Ascending aorta (tissue), 2 donors: ENCODE measurements at places on chromosomes 13 and 19.

DNA sequence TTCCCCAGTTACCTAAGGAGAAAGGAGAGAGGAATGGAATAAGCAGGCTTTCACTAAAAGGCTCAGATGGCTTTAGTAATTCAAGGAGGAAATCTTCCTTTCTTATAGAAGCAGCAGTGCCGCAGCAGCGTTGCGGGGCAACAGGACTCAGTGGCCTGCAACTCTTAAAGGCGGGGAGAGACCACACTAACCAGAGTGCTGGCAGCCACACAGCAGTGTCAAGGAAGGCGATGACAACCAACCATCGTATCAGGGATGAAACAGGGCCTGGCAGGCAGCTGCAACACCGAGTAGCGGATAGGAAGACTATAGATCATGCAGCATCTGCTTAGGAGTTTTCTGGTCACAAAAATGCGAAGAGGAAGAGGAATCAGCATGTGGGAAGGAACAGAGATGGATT is 106.0 kb downstream of the ERCC5 start:
- H3K4me1 ChIP-seq = no peaks in the 10 kb centered on the region
- no peaks in the 10 kb centered on the region for H3K36me3 ChIP-seq
- DNase-seq = no peak
- H3K4me3 ChIP-seq = no peak overlapping the region

- no peak overlapping the region for H3K27ac ChIP-seq
- H3K4me3 ChIP-seq = no peak overlapping the region
- no peaks in the 10 kb centered on the region for H3K36me3 ChIP-seq
- H3K4me1 ChIP-seq = no peaks in the 10 kb centered on the region
Measured at GRCh38 chr13:63643543-63643942, 2227.9 kb upstream of the PCDH20 start.

- DNase-seq = peak; percentile 88
- peaks cover 28% of the 10 kb centered on the region for H3K4me1 ChIP-seq
- H3K4me3 ChIP-seq = peak overlapping the region; percentile 86
Measured at GRCh38 chr19:18292810-18293641, 11.6 kb upstream of the JUND start.

DNA sequence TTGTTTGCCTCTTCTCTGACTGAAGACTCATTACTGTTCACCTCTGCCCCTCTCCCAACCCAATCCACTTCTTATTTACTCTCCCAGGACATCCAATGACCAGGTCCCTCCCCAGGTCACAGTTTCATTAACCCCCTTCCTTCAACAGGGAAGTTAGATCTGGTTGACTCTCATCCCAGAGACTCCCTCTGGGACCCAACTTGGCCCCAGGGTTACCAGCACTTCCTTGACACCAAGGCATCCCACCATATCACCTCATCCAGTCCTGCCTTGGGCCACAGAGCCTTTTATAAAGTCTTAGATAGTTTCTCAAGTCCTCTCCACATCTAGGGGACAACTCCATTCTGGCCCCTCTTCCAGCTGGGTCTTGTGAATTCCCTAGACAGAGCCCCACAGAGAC is 470.6 kb upstream of the TSHZ3 start:
- DNase-seq = no peak
- no peaks in the 10 kb centered on the region for H3K27me3 ChIP-seq
- H3K4me1 ChIP-seq = no peaks in the 10 kb centered on the region
- H3K27ac ChIP-seq = no peak overlapping the region

GRCh38 chr13:34044660-34045080 is 226.7 kb downstream of the RFC3 start:
- H3K4me3 ChIP-seq = no peak overlapping the region
- H3K4me1 ChIP-seq = no peaks in the 10 kb centered on the region
- no peak overlapping the region for H3K27ac ChIP-seq

DNA sequence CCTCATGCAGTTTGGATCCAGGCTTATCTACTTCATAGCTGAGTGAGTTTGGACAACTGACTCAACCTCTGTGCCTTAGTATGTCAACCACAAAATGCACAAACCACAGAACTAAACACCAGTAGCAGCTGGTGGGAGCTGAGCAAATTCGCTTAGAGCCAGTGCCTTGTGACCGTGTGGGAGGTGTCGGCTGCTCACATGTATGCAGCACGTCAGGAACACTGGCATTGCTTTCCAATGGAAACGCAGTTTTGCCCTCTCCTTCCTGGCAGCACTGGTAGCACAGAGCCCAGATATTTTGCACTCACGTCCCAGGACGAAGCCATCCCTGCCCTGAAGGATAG is 8.3 kb upstream of the NTN5 start:
- no peak overlapping the region for H3K27ac ChIP-seq
- H3K4me3 ChIP-seq = no peak overlapping the region
- H3K4me1 ChIP-seq = no peaks in the 10 kb centered on the region
- no peak for DNase-seq

DNA sequence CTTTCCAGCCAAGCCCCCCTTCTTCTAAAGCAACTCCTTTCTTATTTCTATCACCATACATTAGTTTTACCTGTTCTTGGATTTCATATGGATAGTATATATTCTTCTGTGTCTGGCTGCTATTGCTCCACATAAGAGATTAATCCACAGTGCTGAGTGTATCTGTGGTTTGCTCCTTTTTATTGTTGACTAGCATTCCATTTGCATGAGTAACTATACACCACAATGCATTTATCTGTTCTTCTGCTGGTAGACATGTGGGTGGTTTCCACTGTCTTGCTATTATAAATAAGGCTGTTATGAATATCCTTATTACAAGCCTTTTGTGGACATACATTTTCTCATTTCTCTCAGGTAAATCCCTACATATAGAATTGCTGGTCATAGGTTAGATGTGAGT is 138.2 kb downstream of the SLC7A1 start:
- H3K36me3 ChIP-seq = no peaks in the 10 kb centered on the region
- H3K4me1 ChIP-seq = no peaks in the 10 kb centered on the region
- DNase-seq = no peak
- H3K27me3 ChIP-seq = no peaks in the 10 kb centered on the region

- peaks cover 9% of the 10 kb centered on the region for H3K4me1 ChIP-seq
- H3K36me3 ChIP-seq = no peaks in the 10 kb centered on the region
- peak within 1 kb of the TSS; percentile 86 for H3K4me3 ChIP-seq
- H3K27me3 ChIP-seq = no peaks in the 10 kb centered on the region
- peak within 1 kb of the TSS; percentile 89 for H3K27ac ChIP-seq
Measured at GRCh38 chr13:27171244-27171826, at the start of gene USP12. Gene USP12, minus strand, starts transcription at chr13:27171811. Its CDS starts 172 bp downstream, at chr13:27171639.

DNA sequence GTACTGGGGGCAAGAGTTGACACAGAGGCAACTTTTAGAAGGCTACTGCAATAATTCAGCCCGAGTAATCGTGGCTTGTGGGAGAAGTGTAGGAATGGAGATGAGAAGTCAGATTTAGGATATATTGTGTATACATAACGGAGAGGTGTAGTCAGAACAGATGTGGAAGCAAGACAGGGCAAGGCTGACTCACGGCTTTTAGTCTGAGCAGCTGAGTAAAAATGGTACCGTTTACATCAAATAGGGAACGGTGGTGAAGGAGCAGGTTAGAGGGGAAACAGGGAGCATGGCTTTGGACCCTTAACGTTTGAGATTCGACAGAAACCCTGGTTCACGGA is 796 bp upstream of the LSM14A start:
- no peak for DNase-seq
- no peaks in the 10 kb centered on the region for H3K27me3 ChIP-seq
- peak overlapping the region; percentile 99 for H3K27ac ChIP-seq
- H3K4me1 ChIP-seq = peaks cover 6% of the 10 kb centered on the region
- peak overlapping the region; percentile 98 for H3K4me3 ChIP-seq
- H3K36me3 ChIP-seq = no peaks in the 10 kb centered on the region

GRCh38 chr13:44271031-44271455 is 102.6 kb upstream of the SERP2 start:
- peaks cover 63% of the 10 kb centered on the region for H3K4me1 ChIP-seq
- no peak overlapping the region for H3K4me3 ChIP-seq
- no peaks in the 10 kb centered on the region for H3K36me3 ChIP-seq
- peak overlapping the region; percentile 88 for H3K27ac ChIP-seq
- no peaks in the 10 kb centered on the region for H3K27me3 ChIP-seq
- no peak for DNase-seq

DNA sequence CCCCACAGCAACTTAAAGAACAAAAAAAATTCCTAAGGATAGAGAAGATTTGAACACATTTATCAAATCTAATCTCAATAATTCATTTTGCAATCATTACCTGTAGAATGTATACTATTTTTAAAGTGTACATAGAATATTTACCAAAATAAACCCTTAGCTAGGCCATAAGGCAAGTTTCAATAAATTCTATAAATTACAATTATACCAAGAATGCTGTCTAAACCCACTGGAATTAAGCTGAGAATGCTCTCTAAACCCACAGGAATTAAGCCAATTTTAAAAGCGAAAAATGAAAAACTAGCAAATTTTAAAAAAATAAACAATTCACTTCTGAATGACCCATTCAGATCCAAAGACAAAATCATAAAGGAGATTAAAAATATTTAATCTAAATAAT is 540.4 kb upstream of the NBEA start:
- H3K27ac ChIP-seq = no peak overlapping the region
- H3K4me3 ChIP-seq = no peak overlapping the region
- no peaks in the 10 kb centered on the region for H3K4me1 ChIP-seq
- DNase-seq = no peak
- H3K27me3 ChIP-seq = no peaks in the 10 kb centered on the region

DNA sequence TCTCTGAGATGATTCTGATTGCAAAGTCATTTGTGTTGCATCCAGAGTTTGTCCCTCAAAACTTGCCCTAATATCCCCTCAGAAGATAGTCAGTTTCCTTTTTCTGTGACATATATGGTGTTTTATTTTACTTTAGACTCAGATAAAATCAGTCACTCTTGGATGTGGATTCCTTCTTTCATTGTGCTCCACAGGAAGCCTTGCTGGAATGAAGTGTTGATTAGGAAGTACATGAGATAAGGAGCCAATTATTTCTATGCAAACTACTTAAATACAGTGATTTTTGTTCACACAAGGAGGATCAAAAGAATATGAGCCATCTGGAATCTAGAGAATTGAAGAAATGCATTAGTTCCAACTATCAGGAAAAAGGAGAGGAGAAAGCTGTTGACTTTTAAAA is 107.6 kb upstream of the RXFP2 start:
- DNase-seq = no peak
- no peaks in the 10 kb centered on the region for H3K27me3 ChIP-seq
- no peak overlapping the region for H3K4me3 ChIP-seq
- H3K4me1 ChIP-seq = no peaks in the 10 kb centered on the region
- no peak overlapping the region for H3K27ac ChIP-seq

GRCh38 chr13:34507630-34508029 is 434.4 kb upstream of the NBEA start:
- H3K36me3 ChIP-seq = no peaks in the 10 kb centered on the region
- no peak for DNase-seq
- H3K4me3 ChIP-seq = no peak overlapping the region
- no peaks in the 10 kb centered on the region for H3K4me1 ChIP-seq
- H3K27me3 ChIP-seq = no peaks in the 10 kb centered on the region

GRCh38 chr19:50663482-50663790 is 14.2 kb downstream of the C19orf81 start:
- H3K4me1 ChIP-seq = no peaks in the 10 kb centered on the region

- no peak overlapping the region for H3K27ac ChIP-seq
- peaks cover 6% of the 10 kb centered on the region for H3K36me3 ChIP-seq
- H3K4me3 ChIP-seq = no peak overlapping the region
- no peaks in the 10 kb centered on the region for H3K27me3 ChIP-seq
- no peak for DNase-seq
Measured at GRCh38 chr19:56084835-56085536, 36.1 kb downstream of the ZNF787 start.

DNA sequence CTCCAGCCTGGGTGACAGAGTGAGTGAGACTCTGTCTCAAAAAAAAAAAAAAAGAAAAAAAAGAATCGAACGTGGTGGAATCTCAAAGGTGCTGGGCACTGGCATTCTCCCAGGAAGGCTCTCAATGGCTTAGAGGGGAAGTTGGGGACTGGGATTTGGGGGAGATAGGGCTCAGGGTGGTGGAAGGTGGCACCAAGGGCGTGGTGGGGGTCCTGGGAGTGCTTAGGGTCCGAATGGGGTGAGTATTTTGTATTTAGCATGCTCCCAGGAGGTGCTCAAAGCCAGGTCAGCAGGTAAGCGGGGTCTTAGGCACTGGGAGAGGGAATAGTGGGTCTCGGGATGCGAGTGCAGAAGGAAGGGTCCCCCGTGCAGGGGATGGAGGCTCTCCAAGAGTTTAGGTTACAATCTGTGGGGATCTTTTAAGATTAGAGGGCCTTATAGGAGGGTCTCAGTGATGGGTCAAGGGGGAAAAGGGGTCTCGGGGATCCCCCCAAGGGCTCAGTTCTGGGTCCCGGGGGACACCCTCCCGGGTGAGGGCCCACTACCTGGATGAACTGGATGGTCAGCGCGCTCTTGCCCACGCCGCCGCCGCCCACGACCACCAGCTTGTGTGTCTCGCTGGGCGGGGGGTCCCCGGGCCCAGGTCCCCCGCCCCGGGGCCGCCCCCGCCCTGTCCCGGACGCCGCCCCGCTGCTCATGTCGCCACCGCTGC is 386 bp downstream of the RRAS start:
- peaks cover 24% of the 10 kb centered on the region for H3K4me1 ChIP-seq
- H3K27me3 ChIP-seq = no peaks in the 10 kb centered on the region
- no peak for DNase-seq
- peaks cover 21% of the 10 kb centered on the region for H3K36me3 ChIP-seq
- peak overlapping the region; percentile 80 for H3K4me3 ChIP-seq

- H3K4me1 ChIP-seq = peaks cover 3% of the 10 kb centered on the region
- DNase-seq = no peak
- no peak overlapping the region for H3K4me3 ChIP-seq
- H3K36me3 ChIP-seq = peaks cover 5% of the 10 kb centered on the region
- H3K27me3 ChIP-seq = no peaks in the 10 kb centered on the region
Measured at GRCh38 chr19:17296273-17296672, 7.0 kb downstream of the ABHD8 start.

DNA sequence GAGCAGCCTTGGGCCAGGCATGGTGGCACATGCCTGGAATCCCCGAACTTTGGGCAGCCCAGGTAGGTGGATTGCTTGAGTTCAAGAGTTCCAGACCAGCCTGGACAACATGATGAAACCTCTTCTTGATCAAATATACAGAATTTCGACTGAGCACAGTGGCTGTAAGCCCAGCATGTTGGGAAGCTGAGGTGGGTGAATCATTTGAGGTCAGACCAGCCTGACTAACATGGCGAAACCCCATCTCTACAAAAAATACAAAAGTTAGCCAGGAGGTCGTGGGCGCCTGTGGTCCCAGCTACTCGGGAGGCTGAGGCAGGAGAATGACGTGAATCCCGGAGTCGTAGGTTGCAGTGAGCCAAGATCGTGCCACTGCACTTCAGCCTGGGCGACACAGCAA is 8.0 kb upstream of the NLRP7 start:
- no peaks in the 10 kb centered on the region for H3K27me3 ChIP-seq
- no peak overlapping the region for H3K27ac ChIP-seq
- no peaks in the 10 kb centered on the region for H3K4me1 ChIP-seq
- no peak overlapping the region for H3K4me3 ChIP-seq

- no peaks in the 10 kb centered on the region for H3K36me3 ChIP-seq
- peaks cover 16% of the 10 kb centered on the region for H3K4me1 ChIP-seq
- no peak overlapping the region for H3K4me3 ChIP-seq
- no peak overlapping the region for H3K27ac ChIP-seq
- DNase-seq = no peak
Measured at GRCh38 chr19:47475465-47475864, 3.8 kb upstream of the SLC8A2 start.
